ENCODE measurements at places on chromosomes 2 and 18.

DNA sequence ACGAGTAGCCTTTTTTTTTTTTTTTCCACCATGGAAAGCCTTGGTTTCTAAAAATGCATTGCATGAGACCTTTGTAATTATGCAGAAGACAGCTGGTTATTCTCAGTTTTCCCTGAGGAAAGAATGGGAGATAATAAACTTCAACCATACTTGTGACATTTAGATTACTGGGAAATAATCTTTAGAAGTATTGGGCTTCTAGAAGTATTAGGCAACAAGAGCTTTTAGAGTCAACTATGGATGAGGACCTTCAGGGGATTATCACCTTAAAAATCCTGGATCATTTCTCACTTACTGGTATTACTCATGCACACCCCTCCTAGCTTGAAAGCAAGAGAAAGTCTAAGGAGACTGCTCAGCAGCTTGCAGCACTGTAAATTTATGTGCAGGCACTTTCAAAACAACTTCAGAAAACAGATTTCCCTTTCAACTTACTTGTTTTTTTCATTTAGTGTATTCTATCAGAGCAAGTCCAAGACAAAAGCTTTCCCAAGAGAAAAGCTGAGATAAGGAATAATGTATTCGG, 175.9 kb downstream of the NRXN1 start:
- no peak for DNase-seq

DNA sequence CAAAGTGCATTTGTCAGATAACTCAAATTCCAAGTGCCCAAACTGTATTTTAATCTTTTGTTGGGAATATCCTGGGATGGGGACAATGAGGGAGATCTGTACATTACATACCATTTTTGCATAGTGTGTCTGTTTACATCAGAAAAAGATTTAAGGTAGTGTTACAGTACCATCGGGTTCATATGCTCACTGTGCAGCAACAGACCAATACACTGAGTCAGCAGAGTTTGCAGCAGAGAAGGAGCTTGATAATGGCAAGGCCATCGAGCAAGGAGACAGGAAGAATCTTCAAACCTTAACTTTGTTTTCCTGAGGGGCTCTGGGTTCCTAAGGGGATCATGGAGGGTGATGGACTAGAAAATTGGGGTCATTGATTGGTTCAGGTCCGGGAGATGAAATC, 399.7 kb downstream of the PARD3B start:
- no peak for DNase-seq

DNA sequence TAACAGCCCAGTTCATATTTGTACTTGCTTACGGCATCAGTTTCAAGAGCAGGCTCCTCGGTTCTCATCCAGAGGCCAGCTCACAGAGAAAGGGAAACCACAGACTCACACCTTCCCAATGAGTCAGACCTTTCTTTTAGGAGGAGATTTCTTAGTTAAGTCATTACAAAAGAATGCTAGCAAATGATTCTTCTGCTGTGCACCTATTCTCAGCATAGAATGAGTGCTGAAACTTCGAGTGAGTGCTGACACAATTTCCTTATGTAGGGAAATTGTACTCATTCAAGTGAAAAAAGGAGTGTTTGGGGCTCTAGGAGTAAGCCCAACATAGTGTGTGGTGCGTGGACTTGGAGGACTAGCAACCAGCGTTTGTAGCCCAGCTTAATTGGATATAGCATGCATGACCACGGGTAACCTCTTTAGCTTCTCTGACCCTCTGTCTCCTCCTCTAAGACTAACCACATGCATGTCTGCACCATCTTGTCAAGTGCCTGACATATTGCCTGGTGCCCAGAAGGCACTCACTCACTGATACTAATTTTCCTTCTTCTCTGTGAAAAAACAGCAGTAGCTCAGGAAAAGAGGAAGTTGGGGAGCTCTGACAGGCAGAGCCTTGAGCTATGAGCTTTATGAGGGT, 87.0 kb downstream of the ALPK2 start:
- DNase-seq = peak; percentile 54

- DNase-seq = no peak
Observed at GRCh38 chr2:73100956-73101355, 11.8 kb downstream of the RAB11FIP5 start.

- no peak for DNase-seq
Observed at GRCh38 chr2:234963773-234964615, 12.2 kb downstream of the SH3BP4 start.

- DNase-seq = no peak
Observed at GRCh38 chr2:229784791-229785190, 70.4 kb upstream of the DNER start.

- DNase-seq = no peak
Observed at GRCh38 chr2:200127848-200128247, 172.5 kb downstream of the MAIP1 start.

GRCh38 chr2:27606611-27607010, 22.2 kb downstream of the CCDC121 start:
- DNase-seq = no peak

- DNase-seq = no peak
Observed at GRCh38 chr18:74722237-74722636, 124.6 kb downstream of the ZNF407 start.

GRCh38 chr2:164777847-164778461, 63.7 kb downstream of the COBLL1 start:
- DNase-seq = no peak

GRCh38 chr2:86239745-86240144, 40.5 kb downstream of the MRPL35 start:
- no peak for DNase-seq

DNA sequence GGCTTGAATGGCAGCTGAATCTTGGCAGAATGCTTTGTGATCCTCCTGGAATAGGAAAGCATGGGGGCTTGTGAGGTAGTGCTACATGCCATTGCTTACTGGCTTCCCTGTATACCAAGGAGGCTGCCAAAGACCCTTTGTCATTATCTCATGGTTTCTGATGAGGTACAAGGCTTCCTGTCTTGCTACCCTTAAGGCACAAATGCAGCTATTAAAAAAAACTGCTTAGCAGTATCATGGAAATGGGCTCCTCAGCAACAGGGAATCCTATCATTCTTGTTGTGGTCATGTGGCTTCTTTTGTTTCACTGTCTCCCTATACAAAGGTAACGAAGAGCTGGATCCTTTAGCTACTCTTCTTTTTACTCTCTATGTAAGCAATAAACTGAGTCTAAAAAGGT, 6.6 kb upstream of the KANSL1L start:
- no peak for DNase-seq

DNA sequence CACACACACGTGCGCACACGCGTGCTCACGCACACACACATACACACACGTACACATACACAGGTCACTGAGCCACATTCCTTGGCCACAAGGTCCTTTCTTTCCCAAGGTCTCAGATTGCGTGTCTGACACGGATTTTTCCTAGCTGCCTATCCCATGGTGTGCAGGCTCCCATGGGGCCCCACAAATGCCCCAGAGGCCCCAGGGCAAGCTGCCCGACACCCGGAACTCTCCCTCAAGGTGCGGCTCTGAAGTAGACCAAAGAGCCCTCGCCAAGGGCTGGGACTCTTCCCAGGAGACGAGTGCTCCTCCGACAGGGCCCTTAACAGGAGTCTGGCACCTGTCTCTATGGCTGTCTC, 46.7 kb downstream of the SDC1 start:
- DNase-seq = no peak

- DNase-seq = no peak
Observed at GRCh38 chr2:127535918-127536317, 435 bp downstream of the MYO7B start.

DNA sequence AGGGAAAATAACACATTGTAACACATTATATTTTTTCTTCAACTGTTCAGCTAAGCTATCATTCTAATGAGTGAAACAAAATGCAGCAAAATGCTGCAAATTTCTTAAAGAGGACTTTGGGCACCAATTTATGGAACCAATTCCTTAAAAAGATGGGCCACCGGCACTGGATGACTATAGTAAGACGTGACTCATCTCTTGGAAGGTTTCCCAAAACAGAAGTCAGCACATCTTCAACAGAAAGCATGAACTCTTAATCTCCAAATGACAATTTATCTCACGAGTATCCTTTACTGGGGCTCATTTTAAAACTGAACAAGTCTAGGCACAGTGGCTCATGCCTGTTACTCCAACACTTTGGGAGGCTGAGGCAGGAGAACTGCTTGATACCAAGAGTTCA, 213.4 kb downstream of the CDH20 start:
- DNase-seq = no peak

DNA sequence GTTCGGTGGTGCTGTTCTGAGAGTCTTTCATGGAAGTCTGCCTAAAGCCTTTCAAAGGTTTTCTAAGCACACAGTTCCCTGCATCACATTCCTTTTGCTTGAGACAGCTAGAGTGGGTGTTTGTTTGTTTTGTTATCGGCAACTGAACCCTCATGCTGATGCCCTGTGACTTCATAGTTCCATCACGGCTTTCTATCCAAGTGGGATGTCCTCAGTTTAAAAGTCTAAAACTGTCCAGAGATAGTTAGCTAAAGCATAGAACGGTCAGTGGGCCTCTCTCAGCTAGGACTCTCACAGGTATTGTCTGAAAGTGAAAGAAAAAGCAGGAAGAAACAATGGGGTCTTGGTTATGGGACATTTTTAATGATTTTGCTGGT, 337.3 kb downstream of the OSR1 start:
- no peak for DNase-seq

DNA sequence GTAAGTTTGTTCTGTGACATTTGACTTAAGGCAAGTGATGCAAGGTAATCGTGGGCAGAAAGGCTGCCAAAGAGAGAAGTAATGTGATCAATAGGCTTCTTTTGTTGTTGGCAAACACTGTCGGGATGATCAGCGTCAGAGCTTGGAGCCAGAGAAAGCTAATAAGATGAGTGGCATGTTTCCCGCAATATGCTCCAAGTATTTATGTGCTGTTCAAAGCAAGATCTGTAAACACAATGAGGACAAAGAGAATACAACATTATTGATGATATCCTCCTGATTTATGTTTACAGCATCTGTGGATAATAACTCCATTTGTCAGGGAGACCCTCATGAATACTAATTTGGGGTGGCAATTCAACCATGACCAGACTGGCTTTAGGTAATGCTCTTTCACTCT, 603.3 kb downstream of the TDRD15 start:
- no peak for DNase-seq

DNA sequence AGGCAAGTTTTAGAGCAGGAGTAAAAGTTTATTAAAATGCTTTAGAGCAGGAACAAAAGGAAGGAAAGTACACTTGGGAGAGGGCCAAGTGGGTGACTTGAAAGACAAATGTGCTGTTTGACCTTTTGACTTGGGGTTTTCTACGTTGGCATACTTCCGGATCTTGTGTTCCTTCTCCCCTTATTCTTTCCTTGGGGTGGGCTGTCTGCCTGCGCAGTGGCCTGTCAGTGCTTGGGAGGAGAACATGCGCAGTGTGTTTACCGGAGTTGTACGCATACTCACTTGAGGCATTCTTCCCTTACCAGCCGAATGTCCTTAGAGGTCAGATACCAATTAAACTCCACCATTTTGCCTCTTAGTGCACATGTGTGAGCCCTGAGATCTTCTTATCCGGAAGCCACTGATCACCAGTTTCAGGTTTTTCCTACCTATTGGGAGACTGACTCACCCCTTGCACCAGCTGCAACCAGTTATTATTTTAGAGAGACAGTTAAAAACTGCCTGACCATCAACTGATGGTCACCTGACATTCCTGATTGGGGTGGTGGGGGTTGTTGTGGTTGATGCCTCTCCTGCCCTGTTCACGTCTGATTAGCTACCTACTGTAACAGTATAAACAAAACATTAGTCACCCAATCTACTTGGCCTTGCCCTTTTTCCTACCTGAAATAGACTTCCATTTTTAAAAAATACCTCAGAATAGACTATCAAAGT, 67.5 kb downstream of the NYAP2 start:
- no peak for DNase-seq

DNA sequence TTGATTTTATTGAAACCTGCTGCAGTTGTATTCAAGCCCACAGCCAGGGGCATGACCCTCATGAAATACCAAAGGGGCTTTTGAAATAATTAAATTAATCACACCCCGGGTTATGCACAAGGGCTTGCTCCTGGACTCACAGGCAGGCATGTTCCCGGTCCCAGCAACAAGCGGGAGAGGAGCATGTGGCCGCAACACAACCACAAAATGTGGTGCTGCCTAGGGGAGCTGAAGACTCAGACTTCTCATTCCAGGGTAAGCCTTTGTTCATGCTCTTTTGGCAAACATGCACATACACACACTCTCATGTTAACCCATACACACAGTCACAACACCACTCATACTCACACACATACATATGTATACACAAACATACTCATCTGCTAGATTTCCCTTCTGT, 233.7 kb upstream of the SMAD2 start:
- DNase-seq = no peak

Data from CD4-positive, alpha-beta T cell treated with Interleukin-1 beta for 1 hour (primary cell).